Stimulated activated CD8-positive, alpha-beta memory T cell treated with anti-CD3 and anti-CD28 coated beads, Interleukin-4, amount 100 ng/mL, for 1 hour (primary cell): ENCODE measurements at places on chromosomes 1 and 21.

- no peak for DNase-seq
Measured at GRCh38 chr1:47424336-47424982, 8.4 kb downstream of the FOXE3 start.

DNA sequence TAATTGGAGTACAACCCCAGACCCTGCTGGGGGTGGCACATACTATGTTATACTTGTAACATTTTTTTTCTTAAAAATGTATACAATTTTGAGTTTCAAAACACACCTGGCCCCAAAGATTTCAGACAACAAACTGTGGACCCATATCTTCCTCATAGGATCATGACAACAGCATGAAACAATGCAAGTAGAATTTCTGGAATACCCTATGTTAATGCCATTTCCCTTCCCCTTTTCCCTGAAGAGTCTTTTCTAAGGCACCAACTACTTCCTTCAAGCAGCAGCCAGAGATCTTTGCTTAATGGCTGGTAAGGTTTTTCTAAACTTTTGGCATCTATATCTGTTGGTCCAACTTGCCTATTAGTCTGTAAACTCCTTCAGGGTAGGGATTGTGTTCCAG lies 99.9 kb upstream of the SERBP1 start:
- DNase-seq: no peak

- DNase-seq: no peak
Measured at GRCh38 chr21:29177800-29178199, 47.4 kb downstream of the MAP3K7CL start.

- DNase-seq: no peak
Measured at GRCh38 chr1:211133393-211133835, 534 bp downstream of the KCNH1 start.

DNA sequence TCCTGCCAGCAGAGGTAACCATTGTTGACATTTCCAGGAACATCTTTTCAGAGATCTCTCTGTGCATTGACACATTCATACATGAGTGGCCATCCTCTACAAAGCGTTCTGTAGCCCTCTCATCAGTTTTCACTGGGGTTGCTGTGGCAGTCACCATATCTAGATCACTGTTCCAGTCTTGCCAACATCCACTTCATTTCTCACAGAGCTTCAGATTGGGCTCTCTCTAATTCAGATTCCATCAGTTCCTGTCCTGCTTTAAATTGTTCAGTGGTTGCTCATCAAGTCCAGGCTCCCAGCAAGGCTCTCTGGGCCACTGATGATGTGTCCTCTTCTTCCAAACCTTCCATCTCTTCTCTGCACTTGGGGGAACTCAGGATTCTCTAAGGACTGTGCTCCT lies 173.7 kb downstream of the KCNJ6 start:
- DNase-seq: no peak

- no peak for DNase-seq
Measured at GRCh38 chr1:38502758-38503157, 356.8 kb downstream of the RRAGC start.

DNA sequence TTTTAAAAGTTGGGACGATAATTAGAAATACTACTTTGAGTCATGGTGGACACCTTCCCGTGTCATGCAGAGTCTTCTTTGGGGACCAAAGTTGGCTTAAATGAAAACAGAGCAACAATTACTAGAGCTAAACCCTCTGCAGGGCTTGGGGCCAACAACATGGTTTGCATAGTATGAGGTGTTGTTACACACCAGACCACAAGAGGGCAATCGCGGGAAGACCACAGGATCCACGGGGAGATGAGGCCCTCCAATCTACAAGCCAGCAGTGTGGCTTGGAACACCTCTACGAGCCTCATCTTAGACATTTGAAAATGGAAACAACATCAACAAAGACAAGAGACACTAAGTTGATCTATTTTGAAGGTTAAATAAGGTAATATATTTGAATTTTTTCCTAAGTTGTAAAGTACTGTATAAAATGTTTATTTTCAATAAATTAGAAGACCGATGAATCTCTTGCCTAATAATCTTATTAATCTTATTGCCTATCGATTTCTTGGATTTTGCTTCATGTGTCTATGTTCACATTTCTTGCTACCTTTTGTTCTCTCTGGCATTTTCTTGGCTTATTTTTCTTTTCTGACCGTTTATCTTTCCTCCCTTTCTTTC lies 8.2 kb upstream of the SMCP start:
- peak; percentile 11 for DNase-seq

- DNase-seq: no peak
Measured at GRCh38 chr21:36767096-36767495, 68.2 kb downstream of the SIM2 start.

DNA sequence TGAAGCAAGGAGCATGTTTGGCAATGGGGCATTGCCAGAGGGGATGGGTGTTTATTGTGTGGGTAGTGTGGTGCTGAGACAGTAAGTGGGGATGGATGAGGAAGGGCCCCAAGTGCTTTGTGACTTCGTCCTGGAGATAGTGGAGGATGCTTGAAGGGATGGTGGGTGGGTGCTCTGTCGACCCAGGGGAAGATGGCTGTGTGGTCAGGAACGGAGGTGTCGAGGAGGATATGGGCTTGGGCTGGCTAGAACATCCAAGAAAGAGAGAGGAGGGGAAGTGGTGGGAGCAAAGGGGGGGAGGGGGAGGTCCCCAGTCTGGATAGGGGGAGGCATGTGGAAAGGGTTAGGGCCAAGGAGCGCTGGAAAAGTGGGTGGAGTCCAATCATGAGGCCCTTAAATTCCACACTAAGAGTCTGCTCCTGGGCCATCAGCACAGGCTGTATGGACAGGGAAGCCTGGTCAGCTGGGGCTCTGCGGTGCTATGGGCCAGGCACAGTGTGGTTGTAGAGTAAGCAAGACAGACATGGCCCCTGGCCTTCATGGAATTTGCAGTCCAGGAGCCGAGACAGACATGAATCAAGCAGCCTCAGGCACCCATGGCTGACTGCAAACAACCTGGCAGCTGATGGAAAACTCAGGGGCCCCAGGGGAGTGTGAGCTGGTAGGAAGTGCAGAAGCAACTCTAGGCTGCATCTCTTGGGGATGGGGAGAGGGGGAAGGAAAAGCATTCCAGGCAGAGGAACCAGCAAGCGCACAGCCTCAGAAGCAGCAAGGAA lies 36.3 kb downstream of the EDN2 start:
- no peak for DNase-seq

DNA sequence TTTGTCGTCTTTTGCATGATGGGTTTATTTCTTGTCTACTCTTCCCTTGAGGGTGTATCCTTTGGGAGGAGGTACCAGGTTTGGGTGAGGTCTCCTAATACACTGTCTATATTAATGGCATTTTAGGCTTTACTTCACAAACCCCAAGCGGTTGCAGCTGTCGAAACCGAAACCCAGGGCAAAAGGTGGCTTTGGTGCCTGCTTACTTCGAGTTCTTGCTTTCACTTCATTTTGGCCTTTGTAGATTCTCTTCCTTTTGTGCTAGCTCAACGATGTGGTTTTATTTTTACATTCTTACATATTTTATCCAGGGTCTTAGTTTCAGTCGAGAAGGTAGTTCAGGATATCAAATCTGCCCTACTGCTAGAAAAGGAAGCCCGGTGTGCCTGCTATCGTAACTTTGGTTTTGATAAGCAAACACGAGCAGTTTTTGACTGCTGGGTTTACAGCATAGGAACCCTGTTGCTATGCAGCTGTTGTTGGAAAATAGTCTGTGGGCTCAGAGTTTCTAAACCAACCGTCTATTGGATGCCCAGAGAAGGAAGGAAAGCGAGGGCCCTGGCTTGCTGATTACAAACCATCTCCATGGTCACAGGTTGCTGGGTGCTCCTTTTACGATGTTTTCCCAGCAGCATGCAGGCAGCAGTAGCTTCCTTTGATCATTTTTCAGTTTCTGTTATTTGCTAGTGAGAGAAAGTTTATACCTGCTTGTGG lies 9.8 kb upstream of the TSPAN2 start:
- DNase-seq: peak; percentile 27

DNA sequence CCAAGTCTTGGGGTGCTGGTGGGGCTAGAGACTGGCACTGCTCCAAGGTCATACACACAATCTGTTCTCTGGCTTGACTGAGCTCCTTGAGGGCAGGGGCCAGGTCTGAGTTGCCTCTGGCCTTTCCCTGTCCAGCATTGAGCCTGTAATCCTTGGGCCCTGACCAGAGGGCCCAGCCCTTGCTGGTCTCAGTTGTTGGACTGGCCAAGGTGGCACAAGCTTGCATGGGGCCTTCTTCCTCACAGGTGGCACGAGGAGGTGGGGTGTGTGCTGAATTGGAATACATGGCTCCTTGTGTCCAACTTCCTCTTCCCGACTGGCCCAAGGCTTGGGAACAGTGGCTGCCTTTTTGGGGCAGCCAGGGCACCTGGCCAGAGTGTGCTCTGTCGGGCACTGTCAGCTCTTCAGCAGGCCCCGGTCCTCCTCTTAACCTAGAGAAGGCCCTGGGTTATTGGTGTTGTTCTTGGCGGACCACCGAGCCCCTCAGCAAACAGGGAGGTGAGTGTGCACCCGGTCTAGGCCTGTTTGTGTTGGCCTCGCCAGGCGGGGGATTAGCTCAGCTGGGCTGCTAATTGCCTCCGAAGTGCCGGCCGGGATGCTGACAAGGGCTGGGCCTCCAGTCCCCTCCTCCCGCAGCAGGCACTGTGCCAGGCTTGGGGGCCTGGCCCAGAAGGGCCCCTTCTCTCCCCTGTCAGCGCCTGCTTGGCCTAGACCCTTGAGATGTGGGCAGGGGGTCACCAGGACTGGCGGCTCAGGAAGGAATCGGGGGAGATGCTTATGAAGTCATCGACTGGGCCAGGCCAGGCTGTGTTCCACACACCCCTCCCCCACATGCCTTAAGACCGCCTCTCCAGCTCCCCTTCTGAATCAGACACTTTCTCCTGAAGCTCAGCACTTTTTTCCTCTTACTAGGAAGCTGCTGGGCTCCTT lies 28.5 kb downstream of the WNT4 start:
- DNase-seq: no peak

DNA sequence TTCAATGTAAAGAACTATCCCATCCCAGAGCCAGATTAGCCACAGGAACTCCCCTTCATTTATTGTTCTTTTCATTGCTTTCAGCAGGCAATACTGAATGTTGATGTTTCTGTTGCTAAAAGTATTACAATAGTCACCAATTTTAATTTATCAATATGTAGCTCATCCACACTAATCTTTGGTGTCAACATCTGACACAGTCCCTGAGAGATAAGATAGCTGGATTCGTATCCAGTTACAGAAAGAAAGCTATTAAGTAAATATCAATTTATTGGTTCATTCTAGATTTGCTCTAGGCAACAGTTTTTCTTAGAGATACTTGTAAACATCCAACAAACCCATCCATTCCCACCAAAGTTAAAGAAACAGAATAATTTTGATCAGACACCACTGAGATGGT lies 4.7 kb downstream of the ADSS2 start:
- DNase-seq: no peak

GRCh38 chr1:187275985-187276575 lies 447.3 kb downstream of the PLA2G4A start:
- DNase-seq: no peak

GRCh38 chr1:228781161-228781808 lies 46.0 kb downstream of the RHOU start:
- DNase-seq: no peak

GRCh38 chr1:244301595-244302130 lies 150.0 kb downstream of the ADSS2 start:
- DNase-seq: no peak

- DNase-seq: no peak
Measured at GRCh38 chr1:52906135-52906603, 15.4 kb downstream of the ECHDC2 start.

GRCh38 chr1:245901037-245901436 lies 606.0 kb downstream of the SMYD3 start:
- DNase-seq: no peak

GRCh38 chr1:90622666-90623065 lies 94.4 kb downstream of the BARHL2 start:
- no peak for DNase-seq

- DNase-seq: no peak
Measured at GRCh38 chr1:222377428-222378088, 170.3 kb downstream of the HHIPL2 start.

DNA sequence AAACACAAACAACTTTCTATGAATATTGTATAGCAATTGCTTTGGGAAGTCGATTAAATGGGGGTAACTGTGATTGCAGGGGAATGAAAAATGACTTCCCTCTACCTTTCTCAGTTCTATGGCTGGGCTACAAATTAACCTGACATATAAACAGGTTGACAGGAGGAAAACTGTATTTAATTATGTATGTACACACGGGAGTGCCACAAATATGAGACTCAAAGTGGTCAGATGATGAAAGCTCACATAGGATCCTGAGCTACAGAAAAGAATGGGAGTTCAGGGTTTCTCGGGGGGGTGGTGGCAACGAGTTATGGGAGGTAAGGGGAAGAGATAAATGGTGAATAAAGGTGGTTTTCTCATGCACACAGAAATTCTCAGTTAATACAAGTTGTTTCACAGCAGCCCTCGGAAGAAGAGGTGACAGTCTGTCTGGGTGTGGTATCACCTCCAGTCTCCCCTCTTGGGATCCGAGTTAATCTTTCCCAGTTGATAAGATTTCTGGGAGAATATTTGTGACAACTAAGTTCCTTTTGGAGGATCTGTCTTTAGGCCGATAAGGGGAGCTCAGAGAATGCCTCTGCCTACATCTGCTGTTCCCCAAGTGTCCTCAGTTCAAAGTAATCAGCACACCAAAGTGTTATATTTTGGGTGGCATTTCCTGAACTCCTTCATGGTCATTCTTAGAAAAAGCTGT lies 26.3 kb downstream of the GADD45A start:
- no peak for DNase-seq

GRCh38 chr21:41630249-41630648 lies 122.3 kb upstream of the TMPRSS2 start:
- no peak for DNase-seq

DNA sequence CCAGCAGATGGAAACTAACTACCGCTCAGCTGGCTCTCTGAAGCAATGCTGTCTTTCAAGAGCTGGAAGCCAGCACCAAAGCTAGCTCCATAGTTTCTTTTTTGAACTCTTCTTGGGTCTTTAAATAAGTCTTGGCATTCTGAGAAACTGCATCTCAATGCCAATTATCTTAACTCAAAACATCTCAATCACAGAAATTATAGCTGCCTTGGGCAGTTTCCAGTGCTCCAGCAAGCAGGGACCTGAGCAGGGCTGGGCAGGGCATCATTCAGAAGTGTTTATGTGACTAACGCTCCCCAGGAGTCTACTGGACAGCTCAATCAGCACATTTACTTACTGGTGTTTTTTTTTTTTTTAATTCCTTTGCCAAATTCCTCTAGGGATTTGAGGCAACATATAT lies 18.3 kb upstream of the PADI4 start:
- no peak for DNase-seq

DNA sequence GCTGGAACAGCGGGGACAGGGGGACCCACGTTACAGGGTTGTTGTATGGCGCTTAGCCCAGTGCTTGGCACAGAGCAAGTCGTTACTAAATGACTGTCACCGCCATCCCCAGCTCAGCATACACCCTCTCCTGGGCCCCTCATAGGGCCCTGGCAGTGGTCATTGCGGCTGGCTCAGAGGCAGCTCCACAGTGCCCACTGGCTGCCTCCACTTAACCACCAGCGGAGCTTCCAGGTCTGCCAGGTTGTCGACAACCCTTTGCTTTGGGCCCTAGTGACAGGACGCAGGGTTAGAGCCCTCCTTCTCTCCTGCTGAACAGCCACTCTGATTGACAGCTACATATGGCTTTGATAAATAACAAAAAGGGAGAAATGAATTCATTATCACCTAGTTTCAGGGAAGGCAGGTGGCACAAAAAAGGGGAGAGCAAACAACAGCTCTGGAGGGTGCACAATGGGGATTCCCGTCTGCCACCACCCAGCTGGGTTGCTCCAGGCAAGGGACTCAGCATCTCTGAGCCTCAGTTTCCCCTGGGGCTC lies 4.8 kb downstream of the EFHD2 start:
- DNase-seq: no peak

GRCh38 chr1:209678981-209679539 lies 3.8 kb downstream of the G0S2 start:
- no peak for DNase-seq

- DNase-seq: no peak
Measured at GRCh38 chr21:44527983-44528633, 11.9 kb downstream of the KRTAP10-1 start.
